T-helper 9 cell (primary cell): ENCODE measurements at places on chromosomes 6 and 20.

- DNase-seq: no peak
Observed at GRCh38 chr6:118306392-118307238, 241.5 kb upstream of the PLN start.

DNA sequence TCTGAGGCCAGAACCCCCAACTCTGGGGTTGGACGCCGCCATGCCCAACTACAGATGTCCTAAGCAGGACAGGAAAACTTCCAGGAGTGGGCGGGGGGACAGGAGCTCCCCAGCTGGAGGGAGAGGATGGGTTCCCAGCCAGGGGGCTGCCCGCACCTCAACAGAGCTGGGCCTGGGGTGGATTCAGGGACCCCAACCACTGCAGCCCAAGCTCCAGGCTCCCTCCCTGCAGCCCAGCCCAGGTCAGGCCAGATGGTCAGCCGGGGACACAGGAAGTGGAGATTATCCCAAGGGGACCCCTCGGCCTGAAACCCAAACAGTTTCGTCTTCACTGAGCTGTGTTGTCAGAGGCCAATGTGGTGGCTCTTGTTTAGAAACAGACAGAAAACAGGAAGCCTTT, 9.4 kb downstream of the LAMA5 start:
- no peak for DNase-seq

DNA sequence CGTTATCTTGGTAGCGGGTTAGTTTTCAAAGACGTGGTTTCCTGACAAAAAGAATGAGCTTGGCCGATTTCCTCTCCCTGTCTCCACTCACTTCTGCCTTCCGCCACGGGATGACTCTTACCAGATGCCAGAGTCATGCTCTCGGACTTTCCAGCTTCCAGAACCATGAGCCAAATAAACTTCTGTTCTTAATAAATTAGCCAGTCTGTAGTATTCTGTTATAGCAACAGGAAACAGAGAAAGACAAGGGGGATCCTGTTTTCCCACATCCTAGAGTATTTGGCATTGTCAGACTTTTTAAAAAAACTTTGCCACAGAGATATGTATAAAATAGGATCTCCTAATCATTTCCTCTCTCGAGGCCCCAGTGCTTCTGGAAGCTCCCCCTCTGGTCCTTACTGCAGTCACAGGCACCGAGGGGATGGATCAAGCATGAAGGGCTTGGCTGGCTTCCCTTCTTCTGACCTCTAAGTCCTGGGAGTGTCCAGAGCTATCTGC, 84.9 kb upstream of the NAA20 start:
- no peak for DNase-seq

DNA sequence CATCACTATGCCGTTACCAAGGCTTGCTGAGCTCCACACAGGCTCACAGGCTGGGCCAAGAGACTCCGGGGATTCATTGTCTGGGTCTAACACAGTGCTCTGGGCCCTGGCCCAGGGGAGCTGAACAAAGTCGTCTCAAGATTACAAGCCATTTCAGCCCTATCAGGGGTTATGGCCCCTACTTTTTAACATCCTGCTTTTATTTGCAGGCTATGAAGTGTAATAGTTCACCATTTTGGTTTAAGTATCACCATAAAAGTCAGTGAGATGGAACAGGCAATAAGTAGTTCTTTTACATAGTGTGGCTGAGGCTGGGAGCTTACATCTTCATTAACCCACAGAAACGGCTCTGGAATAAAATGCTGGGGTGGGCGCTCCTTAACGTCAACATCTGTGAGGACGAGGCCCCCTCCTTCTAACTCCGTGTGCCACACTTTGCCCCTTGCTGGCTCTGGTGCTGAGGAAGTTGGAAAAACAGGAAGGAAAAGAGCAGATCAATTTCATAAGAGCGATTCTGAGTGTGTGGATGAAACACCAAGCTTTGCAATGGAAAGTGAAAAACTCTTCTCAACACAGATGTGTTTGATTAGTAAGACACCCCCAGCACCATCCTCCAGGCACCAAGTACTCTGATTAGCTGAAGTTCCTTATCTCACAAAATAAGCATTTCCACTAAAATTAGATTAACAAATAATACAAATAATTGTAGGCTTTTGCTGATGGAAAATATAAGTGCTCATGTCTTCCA, 447.3 kb downstream of the MAFB start:
- no peak for DNase-seq

DNA sequence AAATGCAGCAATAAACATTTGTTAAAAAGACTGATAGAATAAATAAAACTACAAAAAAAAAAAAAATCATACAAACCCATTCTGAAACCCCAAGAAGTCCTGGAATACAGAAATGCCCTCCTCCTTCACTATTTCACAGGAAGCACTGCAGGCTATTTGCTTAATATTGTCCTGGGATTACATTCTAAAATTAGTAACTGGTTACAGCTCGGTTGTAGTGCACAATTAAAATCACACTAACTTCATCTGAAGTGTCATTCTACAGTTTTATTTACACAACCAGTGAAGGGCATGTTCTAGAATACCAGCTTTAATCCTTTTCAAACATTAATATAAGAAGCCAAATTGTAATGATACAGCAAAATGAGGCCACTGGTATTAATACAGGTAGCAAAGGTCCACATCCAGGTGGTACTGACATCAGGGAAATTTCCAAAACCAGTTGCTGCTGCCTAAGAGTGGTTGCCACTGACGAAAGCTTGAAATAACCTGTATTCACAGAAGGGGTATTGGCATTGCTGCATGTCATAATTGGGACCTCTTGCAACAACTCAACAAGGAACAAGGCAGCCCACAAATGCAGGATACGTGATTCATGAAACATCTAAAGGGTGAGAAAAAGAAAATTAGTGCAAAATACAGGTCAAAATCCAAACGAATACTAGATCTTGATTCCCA, 26.9 kb downstream of the AKIRIN2 start:
- DNase-seq: no peak

DNA sequence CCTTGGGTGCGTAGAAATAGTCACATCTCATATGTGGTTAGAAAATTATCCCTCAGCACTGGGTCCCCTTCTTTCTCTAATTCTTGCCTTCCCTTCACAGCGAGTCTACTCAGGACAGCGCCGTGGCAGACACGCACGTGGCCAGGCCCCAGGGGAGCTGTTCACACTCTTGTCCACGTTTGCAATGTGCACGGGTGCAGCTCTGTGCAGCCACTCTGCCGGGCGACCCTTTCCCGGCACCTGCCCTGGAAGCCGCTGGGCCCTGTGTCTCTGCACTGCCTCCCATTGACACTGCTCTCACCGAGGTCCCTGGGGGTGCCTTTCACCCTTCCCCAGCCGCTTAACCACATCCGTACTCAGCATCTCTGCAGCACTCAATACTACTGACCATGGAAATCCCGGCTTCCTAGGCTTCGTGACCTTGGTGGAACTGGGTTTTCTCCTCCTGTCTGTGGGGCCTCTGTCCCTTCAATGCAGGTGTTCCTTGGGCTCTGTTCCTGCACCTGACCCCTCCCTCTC, 104.9 kb downstream of the DACT2 start:
- DNase-seq: no peak

DNA sequence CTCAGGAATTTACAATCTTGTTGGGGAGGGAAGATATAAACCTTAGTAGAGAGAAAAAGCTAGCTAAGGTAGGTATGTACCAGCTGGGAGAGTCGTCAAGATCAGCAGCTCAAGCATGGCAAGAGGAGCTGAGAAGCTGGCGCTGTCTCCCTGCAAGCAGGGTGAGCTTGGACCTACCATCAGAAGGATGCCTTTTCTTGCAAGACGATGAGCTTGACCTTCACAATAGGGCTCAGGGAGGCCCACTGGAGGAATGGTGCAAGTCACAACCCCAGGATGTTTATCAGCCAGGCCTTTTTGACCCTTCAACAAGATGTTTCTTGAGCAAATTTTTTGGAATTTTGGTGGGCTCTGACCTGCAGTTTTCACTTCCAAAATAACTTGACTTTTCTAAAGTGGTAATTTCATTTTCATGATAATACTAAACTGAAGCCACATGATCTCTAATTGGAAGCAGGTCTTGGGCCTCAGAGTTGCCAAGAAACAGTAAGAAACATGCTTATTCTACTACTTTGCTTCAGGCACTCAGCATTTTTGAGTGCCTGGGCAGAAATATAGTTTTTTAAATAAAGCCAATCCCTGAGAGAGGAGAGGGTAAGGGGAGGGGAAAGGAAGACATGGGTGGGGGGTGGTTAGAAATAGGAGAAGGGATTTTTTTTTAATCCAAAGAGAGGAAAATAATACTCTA, 258.1 kb downstream of the CLIC5 start:
- DNase-seq: no peak

DNA sequence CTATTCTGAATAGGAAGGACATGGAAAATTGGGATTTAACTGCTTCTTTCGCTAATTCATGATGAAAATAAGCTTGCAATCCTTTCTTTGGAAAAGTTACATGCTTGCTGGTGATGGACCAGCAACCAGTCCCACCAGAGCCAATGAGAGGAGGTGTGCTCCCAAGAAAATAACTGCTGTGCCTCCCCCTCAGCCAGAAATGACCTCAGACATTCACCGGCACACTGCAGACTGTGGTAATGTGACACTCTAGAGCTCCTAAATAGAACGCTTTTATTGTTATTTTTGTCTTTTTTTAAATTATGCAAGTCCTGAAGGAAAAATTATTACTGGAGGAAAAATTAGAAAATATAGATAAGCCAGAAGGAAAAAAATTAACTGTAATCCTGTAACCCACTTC, 2.6 kb downstream of the PYGB start:
- no peak for DNase-seq

DNA sequence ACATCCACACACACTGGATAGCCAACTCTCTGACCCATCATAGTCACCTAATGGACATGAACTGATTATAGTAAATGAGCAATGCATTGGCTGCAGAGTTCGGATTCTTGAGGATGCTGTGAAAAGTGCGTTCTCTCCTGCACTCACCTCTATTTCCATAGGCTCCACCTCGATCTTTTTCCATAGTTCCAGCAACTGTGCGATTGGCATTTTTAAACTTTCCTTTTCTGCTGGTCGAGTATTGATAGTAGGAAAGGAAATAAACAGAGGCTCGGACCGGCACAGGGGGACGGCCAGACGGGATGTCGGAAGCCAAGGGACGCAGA, 94.4 kb downstream of the RNASET2 start:
- DNase-seq: no peak

GRCh38 chr6:111276335-111276734, 189.0 kb downstream of the SLC16A10 start:
- no peak for DNase-seq

DNA sequence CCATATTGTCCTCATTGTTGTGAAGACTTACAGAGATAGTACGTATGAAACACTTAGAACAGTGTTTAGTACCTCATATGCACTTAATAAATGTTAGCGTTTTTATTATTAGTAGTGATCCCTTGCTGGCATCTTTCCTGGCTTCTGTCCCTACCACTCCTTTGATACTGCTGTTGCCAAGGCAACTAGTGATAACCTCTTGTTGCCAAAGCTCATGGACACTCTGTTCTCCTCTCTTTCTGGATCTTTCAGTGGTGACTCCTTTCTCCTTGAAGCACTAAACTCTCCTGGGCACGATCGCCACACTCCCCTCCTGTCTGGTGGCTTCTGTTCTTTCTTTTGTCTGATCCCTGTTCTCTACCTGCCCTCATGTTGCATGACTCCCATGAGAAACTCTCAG, 83.5 kb downstream of the FOXO3 start:
- DNase-seq: no peak

DNA sequence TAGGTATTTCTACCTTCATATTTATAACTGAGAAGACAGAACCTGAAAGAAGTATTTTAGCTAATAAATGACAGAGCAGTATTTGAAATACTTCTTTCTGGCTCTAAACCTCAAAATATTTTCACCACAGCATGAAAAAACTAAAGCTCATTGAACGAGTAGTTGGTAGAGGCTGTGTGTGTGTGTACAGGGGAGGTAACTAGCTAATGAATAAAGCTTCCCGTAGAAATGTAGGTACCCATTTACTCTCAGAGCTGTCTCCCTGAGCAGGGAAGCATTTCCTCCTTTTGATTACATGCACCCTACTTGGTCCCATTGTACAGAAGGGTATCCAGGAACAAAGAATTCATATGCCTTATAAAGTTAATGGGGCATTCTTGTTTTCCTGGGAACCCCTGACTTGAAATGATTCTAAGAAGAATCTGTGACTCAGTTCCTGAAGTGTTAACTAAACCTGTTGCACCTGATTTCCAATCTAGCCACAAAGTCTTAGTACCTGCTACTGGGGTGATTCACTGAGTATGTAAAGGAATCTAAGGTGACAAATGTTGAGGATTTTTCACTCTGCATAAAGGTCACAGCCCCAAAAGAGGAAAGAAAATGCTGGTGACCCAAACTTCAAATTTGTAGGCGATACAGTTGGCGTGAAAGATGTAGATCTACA, 12.5 kb downstream of the CRYBG1 start:
- DNase-seq: no peak

DNA sequence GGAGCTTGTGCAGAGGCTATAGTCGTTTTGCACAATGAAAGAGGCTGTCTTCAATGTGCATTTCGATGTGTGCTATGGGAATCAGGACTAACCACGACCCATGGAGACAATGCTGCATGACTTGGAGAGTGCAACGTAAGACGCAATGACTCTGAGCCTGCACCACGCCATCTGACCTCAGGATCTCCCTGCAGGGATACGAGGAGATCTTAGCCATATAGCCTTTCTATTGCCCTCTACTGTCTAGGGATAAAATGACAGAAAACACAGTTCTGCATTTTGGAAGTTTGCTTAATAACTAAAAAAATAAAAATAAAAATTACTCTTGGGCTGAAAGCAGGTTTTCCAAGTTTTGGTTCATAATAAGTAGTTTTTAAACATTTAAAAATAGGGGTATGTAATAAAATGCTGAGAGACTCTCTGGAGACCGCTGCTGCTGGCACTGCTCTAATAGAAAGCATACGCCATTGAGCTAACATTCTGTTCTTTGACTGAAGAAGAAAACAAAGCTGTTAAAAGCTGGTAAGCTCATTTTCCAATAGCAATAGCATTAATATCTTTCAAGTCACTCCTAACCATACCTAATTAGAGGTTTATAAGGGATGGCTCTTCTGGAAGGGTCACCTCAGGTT, 87.2 kb downstream of the PDE7B start:
- DNase-seq: no peak

GRCh38 chr6:30997301-30997700, 13.0 kb upstream of the MUC22 start:
- no peak for DNase-seq

GRCh38 chr20:2559279-2559626, 22.9 kb downstream of the TMC2 start:
- DNase-seq: no peak
